ENCODE measurements at places on chromosomes 7 and 10. TPM values are rescaled to one million over a fixed set of nuclear protein-coding genes. Genes with fewer than 3 reads are reported as not detected.

DNA sequence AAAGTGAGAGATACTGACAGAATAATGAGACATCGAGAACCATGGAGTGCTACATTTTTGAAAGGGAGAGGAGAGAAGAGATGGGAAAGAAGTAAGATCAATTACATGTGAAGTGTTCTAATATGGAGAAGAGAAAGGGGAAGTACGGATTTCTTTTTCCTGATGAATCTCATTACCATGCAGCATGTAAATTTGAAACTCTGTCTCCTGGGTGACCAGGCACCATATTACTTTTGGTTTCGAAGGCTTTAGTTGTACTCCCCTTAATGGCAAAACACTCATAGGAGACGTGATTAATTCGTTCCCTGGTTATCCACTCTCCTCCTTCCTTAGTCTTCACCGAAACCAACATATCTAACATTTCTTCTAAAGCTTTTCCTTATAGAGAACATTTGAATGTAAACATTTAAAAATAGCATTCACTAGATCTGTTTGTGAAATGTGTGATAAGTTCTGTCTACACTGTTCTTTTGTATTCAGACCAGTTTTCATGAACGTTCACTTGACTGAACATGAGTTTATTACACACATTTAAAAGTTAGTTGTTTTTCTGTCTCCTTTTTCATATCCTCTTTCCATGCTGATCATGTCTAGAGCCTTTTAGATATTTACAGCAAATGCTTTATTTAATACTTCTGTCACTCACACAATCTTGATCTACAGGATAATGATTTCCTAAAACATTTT, 80.2 kb upstream of the MSRB2 start:
- no peak for DNase-seq

NCF1 gene
- total RNA-seq = 0.30 TPM

DNA sequence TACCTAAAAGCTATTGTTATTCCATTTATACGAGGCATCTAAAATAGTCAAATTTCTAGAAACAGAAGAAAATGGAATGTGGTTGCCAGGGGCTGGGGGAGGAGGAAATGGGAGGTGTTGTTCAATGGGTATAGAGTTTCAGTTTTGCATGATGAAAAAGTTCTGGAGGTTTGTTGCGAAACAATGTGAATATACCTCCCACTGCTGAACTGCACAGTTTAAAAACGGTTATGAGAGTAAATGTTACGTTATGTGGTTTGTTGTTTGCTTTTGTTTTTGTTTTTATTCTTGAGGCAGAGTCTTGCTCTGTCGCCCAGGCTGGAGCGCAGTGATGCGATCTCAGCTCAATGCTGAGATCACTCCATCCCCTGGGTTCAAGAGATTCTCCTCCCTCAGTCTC, 64.9 kb upstream of the NRBF2 start:
- DNase-seq = no peak

NAT16 gene
- not detected for total RNA-seq

NOS3 gene
- total RNA-seq = 10.8 TPM

DNA sequence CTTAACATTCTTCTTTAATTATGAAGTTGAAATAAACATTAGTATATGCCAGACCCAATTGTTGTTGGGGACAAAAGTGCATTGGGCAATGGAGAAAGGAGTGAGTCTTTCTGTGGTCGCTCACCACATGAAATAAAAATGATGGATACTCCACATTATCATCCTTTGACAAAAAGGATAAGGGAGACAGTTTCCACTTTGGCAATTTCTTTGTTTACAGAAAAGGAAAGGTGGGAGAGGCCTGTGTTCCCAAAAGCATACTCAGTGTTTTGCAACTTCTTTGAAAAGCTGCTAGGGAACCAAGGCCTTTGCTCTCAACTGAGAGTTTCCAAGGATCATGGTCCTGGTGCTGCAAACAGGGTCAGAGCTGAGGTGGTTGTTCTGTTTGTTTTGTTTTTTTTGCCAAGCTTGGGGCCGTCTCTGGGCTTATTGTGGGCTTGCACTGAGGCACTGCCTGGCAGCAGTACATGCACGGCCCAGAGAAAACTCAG, 341.9 kb downstream of the TNS3 start:
- DNase-seq = no peak

- no peak for DNase-seq
Observed at GRCh38 chr7:12610899-12611298, 40.4 kb downstream of the SCIN start.
